ENCODE measurements at places on chromosomes 4 and X. TPM values are rescaled to one million over a fixed set of nuclear protein-coding genes. Genes with fewer than 3 reads are reported as not detected.
A peak's percentile ranks its signal among the peaks of the same experiment; 100 is the strongest.

DNA sequence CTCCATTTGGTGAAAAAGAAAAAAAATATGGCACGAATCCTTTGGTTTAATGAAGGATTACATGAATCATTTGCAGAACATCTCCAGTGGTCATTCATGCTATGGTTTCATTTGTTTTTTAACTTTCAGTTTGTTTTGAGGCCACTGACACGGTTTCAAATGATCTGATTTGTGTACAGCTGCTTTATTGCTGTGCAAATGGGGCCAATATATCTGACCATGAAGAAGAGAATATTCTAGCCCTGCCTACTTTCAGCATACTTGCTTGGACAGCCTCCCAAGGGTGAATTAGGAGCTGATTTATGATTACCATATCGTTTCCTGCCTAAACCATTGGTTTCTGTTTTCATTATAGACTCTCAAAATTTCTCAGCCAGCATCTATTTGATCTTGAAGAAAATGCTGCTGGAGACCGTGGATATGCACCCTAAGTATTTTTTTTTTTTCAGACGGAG, 30.7 kb downstream of the SPARCL1 start:
- H3K4me3 ChIP-seq = no peak overlapping the region
- peaks cover 6% of the 10 kb centered on the region for H3K4me1 ChIP-seq
- H3K27me3 ChIP-seq = no peaks in the 10 kb centered on the region
- no peak for DNase-seq
- H3K36me3 ChIP-seq = peaks cover 7% of the 10 kb centered on the region

DNA sequence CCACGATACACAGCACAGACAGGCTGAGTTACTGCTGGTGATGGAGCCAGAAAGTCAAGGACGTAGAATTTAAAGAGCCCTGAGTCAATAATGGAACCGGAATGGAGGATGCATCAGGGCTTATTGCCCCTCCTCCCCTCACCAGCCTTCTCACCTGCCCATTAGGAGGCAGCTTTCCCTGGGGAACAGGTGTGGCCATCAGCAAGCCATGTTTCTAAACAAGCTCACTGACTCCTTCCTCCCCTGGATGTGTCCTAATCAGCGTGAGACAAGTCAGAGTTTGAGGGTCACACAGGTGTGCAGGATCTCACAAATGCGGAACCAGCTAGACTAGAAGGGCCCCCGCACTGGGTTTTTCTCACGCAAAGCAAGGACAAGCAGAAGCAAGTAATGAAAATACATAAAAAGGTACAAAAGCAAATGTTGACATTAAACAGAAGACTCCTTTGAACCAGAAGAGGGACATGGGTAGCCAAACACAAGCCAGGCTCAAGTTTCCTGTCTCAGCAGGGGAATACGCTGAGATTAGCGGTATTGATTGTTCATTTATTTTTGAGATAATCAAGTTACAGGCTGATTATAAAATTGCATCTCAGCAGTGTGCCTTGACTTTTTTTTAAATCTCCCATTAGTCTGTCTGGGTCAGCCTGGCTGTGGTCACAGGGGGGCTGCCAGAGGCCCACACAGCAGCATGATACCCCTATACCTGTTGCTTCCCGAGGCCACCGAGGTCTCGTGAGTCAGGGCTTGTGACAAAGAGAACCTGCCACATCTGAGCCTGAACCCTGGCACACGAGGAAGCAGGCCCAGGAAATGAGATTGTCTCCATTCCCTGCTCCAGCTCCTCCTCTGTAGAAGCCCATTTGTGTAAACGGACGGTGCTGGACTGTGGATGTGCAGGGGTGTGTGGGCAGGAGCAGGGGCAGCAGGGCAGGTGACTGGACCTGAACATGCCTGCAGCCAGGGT, 37.4 kb downstream of the CCKAR start:
- H3K4me1 ChIP-seq = peaks cover 9% of the 10 kb centered on the region
- H3K27me3 ChIP-seq = no peaks in the 10 kb centered on the region
- no peak overlapping the region for H3K27ac ChIP-seq
- no peak overlapping the region for H3K4me3 ChIP-seq
- H3K36me3 ChIP-seq = no peaks in the 10 kb centered on the region

DNA sequence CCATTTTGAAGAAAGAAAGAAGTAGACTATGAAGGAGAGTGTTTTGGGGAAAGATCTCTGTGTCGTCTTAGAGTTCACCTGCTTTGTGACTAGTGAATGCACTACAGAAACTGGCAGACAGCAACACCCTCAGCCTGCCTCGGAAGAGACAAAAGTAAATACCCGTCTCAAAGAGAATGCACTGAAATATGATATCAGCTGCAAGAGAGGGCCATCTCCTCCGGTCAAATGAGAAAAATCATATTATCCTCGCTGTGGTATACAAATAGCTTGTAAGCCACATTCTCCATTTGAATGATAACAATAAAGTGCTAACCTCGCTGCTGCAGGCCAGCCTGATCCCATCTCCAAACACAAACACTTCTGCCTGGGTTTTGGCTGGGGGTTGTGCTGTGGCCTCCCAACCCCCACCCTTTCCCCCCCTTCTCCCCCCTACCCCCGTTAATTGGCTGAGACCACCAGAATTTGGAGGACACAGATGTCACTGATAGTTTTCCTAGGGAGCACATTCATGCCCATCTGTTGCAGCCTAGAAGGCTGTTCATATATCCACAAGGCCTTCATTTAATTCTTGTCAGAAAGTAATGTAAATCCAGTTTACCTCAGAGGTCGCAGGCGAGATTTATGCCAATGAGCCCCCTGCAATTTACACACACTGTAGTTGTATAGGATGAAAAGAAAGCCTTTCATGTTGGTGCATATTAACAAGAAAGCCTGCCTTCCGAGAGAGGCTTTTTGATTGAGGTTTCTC, 46.3 kb downstream of the ALPK1 start:
- H3K27me3 ChIP-seq = peaks cover 6% of the 10 kb centered on the region
- peaks cover 4% of the 10 kb centered on the region for H3K4me1 ChIP-seq
- no peak overlapping the region for H3K27ac ChIP-seq
- no peak for DNase-seq
- peaks cover 1% of the 10 kb centered on the region for H3K36me3 ChIP-seq
- H3K4me3 ChIP-seq = no peak overlapping the region

DNA sequence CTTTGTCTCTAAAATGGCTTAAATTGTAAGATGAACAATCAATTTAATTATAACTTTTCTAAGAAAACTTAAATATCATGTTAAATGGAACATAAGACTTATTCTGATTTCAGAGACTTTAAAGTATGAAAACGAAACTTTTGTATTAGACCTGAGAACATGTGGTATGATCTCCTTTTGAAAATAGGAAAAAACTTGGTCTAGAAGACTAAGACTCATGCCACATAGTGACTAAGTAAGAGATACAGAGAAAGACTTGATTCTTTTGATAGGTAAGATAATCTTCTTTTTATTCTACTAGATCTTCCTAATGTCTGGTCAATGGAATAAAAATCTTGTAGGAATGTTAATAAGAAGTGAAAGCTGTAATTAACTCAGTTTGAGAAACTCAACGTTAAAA, 326.3 kb upstream of the GRIA3 start:
- no peaks in the 10 kb centered on the region for H3K4me1 ChIP-seq
- H3K36me3 ChIP-seq = no peaks in the 10 kb centered on the region
- no peak overlapping the region for H3K27ac ChIP-seq
- H3K4me3 ChIP-seq = no peak overlapping the region

DNA sequence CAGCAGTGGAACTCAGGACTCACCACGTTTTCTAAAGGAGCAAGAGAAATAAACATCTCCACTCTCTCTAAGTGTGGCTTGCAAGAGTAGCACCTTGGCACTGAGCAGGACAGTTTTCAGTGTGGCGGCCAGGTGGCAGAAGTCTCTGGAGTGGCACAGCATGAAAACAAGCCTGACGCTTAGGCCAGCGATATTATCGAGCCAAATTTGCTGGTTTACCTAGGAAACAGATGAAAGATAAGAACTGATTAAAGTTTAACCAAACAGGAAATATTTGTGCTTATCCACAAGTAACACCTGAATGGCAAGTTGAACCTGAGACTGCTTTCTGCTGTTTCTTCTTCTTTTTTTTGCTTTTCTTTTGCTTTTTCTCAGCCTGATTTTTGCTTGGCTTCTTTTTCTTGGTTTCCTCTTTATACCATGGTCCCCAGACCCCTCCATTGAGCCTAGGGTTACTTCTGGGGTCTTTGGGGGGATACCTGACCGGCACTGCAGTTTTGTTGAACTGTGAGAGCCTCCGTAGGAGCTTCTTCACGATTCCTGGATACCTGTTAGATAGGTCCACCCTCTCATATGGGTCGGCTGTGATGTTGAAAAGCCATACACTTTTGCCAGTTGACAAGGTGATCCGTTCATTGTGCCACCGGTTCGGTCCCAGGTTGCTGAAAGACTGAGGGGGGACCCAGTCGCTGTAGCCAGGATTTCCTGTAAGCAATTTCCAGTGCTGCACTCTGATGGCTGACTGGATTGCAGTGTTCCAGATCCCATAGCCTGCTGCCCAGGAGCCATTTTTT, 77.3 kb downstream of the ARSJ start:
- H3K4me3 ChIP-seq = no peak overlapping the region
- H3K36me3 ChIP-seq = peaks cover 16% of the 10 kb centered on the region
- no peak for DNase-seq
- H3K27ac ChIP-seq = peak overlapping the region; percentile 4

DNA sequence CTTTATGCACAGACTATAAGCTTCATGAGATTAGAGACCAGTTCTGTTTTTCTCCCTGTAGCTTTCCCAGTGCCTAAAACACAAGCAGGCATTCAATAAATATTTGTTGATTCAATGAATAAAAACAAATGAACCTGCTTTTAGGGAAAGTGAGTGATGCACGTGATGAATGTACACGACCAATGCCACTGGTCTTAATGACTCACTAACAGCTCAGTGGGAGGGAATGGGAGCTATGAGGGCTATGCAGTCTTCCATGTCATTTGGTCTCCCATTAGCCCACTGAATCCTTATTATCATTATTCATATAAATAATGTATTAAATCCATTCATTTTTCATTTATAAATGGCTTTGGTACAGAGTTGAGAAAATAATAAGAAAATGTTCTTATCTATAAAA, 247.4 kb downstream of the FBXO8 start:
- H3K4me3 ChIP-seq = no peak overlapping the region
- H3K27ac ChIP-seq = no peak overlapping the region
- H3K36me3 ChIP-seq = no peaks in the 10 kb centered on the region
- DNase-seq = no peak

DNA sequence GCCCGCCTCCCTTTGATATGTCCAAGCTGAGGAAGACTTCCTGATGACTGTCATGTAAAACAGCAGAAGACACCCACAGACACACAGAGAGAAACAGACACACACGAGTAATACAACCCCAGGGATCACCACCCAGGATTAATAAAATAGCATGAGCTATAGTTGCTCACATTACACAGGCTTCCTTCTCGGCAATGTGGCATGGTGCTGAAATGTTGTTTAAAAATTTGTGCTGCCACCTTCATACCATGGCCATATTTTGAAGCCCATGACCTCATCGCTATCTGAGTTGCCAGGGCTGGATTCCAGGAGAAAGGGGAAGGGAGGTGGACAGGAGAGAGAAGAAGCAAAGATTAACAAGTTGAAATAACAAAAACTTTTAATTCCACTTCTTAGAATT, 111.7 kb downstream of the SYNPO2 start:
- H3K27me3 ChIP-seq = no peaks in the 10 kb centered on the region
- H3K27ac ChIP-seq = peak overlapping the region; percentile 52
- H3K4me1 ChIP-seq = peaks cover 46% of the 10 kb centered on the region
- no peak overlapping the region for H3K4me3 ChIP-seq
- DNase-seq = no peak

GRCh38 chrX:20015945-20016615, 25.2 kb upstream of the BCLAF3 start:
- H3K36me3 ChIP-seq = peaks cover 6% of the 10 kb centered on the region
- H3K27me3 ChIP-seq = no peaks in the 10 kb centered on the region
- no peak overlapping the region for H3K27ac ChIP-seq
- no peaks in the 10 kb centered on the region for H3K4me1 ChIP-seq

DNA sequence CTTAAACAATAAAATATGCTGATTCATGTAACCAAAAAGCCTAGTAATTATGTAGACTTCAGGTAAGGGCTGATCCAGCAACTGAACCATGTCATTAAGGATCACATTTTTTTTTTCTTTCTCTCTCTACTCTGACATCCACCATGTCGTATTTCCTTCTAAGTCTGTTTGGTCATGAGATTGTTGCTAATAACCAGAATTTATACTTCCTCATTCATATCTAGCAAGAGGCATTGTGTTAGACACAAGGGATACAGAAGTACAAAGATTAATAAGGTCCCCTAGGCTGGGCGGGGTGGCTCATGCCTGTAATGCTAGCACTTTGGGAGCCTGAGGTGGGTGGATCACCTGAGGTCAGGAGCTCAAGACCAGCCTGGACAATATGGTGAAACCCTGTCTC, 24.1 kb downstream of the PHEX start:
- no peak overlapping the region for H3K4me3 ChIP-seq
- no peaks in the 10 kb centered on the region for H3K36me3 ChIP-seq
- no peak overlapping the region for H3K27ac ChIP-seq
- peaks cover 16% of the 10 kb centered on the region for H3K4me1 ChIP-seq

DNA sequence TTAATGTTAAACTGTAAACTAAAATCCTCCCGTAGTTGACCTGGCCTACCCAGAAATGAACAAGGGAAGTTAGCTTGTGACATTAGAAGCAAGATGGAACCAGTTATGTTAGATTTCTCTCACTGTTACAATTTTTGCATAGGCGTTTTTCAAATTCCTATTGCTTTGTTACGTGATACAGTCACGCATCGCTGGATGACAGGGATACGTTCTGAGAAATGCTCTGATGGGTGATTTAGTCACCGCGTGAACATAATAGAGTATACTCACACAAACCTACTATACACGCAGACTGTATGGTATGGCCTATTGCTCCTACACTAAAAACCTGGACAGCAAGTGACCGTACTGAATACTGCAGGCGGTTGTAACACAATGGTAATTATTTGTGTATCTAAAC, 46.7 kb upstream of the PUDP start:
- peaks cover 2% of the 10 kb centered on the region for H3K36me3 ChIP-seq
- no peaks in the 10 kb centered on the region for H3K27me3 ChIP-seq
- H3K27ac ChIP-seq = no peak overlapping the region
- DNase-seq = no peak
- no peaks in the 10 kb centered on the region for H3K4me1 ChIP-seq

DNA sequence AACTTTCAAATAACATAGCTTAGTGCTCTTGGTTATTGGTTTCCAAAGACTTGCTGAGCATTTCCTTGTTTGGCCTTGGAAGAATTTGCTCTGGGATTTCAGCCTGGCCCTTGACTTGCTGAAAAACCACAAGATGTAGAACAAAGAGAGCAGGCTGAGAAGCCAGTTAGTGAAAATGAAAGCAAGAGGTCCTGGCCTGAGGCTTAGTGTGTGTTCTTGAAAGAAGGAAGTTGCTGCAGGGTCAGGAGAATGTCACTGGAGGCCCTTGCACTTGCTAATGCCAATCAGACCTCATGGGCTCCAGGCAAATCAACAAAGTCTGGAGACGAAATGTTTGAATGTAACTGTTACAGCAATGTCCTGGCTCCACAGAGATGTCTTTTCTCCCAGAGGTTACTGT, 79.4 kb downstream of the SYNPO2 start:
- H3K27ac ChIP-seq = peak overlapping the region; percentile 86
- no peaks in the 10 kb centered on the region for H3K27me3 ChIP-seq

The LRPAP1 gene
- total RNA-seq = 142 TPM

The NFXL1 gene
- total RNA-seq = 11.9 TPM

The RPS6KA6 gene
- 2.7 TPM for total RNA-seq

The CTAG1A gene
- not detected for total RNA-seq
